ENCODE measurements at places on chromosomes 5 and 9.

GRCh38 chr5:78221964-78222451 is 72.5 kb downstream of the AP3B1 start:
- peak; percentile 49 for DNase-seq

DNA sequence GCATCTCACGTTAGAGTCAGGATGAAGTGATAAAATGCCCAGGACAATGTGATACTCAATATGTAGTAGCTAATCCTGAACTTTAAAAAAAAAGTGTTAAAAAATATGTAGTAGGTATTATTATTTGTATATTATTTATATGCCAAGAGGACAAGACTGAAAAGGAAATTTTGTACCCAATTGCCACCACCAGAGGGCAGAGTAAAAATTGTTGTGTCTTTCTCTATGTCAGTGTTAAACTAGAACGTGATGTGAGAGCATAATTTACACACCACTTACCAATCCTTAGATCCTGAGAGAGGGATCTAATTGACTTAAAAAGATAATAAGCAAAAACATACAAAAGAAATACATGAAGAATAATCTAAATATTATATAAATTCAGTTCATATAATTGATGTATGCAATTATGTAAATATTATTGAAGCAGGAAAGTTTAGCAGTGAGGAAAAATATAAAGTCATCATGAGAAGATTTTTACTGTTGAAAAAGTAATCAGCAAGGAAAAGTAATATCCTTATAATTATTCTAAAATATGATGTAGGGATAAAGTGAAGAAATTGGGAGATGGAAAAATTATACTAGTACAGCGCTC is 288.9 kb downstream of the RAB3C start:
- peak; percentile 30 for DNase-seq

DNA sequence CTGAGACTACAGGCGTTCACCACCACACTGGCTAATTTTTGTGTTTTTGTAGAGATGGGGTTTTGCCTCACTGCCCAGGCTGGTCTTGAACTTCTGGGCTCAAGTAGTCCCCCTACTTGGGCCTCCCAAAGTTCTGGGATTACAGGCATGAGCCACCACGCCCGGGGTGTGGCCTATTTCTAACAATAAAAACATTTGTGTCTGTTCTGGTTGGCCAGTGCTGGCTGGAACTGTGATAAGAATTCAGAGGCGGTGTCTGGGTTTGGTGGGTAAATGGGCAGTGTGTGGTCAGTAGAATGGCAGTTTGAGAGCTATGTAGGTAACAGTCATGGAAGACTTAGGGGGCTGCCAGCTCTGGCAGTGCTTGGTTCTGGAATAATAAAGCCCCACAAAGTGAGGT is 46.9 kb upstream of the SYNPO start:
- DNase-seq: no peak

GRCh38 chr5:72472666-72473422 is 34.4 kb downstream of the ZNF366 start:
- peak; percentile 63 for DNase-seq

GRCh38 chr9:21679432-21679831 is 123.0 kb upstream of the MTAP start:
- DNase-seq: peak; percentile 65
